T-helper 17 cell (primary cell): ENCODE measurements at places on chromosomes 12 and 14. TPM values are rescaled to one million over a fixed set of nuclear protein-coding genes. Genes with fewer than 3 reads are reported as not detected.

DNA sequence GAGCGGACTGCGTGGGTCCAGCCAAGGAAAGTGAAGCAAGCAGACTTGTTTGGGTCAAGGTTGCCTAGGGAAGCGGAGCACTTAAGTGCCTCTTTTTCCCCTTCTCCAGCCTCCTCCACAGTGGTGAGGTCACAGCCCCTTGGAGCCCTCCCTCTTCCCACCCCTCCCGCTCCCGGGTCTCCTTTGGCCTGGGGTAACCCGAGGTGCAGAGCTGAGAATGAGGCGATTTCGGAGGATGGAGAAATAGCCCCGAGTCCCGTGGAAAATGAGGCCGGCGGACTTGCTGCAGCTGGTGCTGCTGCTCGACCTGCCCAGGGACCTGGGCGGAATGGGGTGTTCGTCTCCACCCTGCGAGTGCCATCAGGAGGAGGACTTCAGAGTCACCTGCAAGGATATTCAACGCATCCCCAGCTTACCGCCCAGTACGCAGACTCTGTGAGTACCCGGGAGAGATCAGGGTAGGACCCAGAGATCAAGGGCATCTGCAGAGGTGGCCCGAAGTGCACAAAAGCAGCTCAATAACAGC is at the start of gene TSHR:
Gene TSHR, plus strand, starts transcription at position 206 of the 526 bp plus-strand sequence. Its CDS starts 60 bp downstream, at position 266.
- peaks cover 2% of the 10 kb centered on the region for H3K36me3 ChIP-seq
- peak within 1 kb of the TSS; percentile 95 for H3K4me3 ChIP-seq
- DNase-seq = no peak
- peak within 1 kb of the TSS; percentile 91 for H3K27ac ChIP-seq
- H3K27me3 ChIP-seq = peaks cover 5% of the 10 kb centered on the region

DNA sequence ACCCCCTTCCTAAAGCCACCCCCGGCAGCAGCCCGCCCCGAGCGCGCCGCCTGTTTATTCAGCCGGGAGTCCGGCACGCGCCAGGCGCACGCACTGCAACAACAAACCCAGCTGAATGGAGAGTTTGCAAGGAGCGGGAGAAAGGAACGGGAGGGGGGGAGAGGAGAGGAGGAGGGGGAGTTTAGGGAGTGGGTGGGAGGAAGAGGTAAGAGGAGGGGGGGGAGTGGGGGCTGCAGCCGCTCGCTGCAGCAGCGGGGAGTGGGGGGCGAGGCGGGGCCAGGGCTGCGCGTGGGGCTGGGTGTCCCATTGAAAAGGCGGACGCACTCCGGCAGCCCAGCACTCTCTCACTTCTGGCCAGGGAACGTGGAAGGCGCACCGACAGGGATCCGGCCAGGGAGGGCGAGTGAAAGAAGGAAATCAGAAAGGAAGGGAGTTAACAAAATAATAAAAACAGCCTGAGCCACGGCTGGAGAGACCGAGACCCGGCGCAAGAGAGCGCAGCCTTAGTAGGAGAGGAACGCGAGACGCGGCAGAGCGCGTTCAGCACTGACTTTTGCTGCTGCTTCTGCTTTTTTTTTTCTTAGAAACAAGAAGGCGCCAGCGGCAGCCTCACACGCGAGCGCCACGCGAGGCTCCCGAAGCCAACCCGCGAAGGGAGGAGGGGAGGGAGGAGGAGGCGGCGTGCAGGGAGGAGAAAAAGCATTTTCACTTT is at the start of gene ASCL1:
Gene ASCL1, plus strand, starts transcription at position 336 of the 712 bp plus-strand sequence. CDS start 571 bp downstream, outside the sequence.
- peaks cover 71% of the 10 kb centered on the region for H3K27me3 ChIP-seq
- H3K4me3 ChIP-seq = peak within 1 kb of the TSS; percentile 81
- H3K4me1 ChIP-seq = peaks cover 4% of the 10 kb centered on the region

The TPPP2 gene
- total RNA-seq = not detected

GRCh38 chr14:50068496-50068895 is 47.9 kb downstream of the VCPKMT start:
- peaks cover 2% of the 10 kb centered on the region for H3K36me3 ChIP-seq
- DNase-seq = no peak
- H3K27me3 ChIP-seq = no peaks in the 10 kb centered on the region
- no peak overlapping the region for H3K27ac ChIP-seq
- H3K4me3 ChIP-seq = no peak overlapping the region
- peaks cover 33% of the 10 kb centered on the region for H3K4me1 ChIP-seq

GRCh38 chr14:30625533-30625932 is 3.4 kb downstream of the SCFD1 start:
- no peak overlapping the region for H3K27ac ChIP-seq
- peaks cover 28% of the 10 kb centered on the region for H3K4me1 ChIP-seq
- no peaks in the 10 kb centered on the region for H3K27me3 ChIP-seq

DNA sequence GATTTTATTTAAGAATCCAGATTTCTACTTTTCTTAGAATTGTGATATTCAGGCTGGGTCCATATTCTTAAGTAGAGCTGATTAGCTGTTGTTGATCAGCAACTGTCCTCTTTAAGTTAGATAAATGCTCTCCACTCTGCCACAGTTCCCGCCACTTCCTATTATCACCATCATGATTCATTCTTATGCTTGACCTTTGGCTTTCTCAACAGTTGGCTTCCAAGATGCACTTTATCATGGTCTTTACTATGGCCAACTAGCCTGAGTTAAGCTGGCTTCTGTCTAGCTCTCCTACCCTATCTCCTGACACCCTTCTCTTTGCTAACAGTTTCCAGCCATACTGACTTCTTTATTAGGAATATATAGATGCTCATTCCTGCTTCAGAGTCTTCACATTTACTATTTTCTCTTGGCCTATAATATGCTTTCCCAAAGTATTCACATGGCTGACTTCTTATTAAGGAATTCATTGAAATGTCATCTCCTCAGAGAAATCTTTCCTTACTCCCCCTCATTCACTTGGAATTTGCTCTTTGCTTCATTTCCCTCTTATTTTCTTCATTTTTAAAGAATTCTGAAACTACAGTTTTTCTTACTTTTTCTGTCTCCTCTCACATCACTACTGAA is 149.0 kb upstream of the IGF1 start:
- no peak for DNase-seq
- H3K36me3 ChIP-seq = no peaks in the 10 kb centered on the region
- H3K4me3 ChIP-seq = no peak overlapping the region
- H3K27me3 ChIP-seq = no peaks in the 10 kb centered on the region

- H3K27ac ChIP-seq = no peak overlapping the region
- no peak for DNase-seq
- H3K36me3 ChIP-seq = no peaks in the 10 kb centered on the region
- H3K4me3 ChIP-seq = no peak overlapping the region
- no peaks in the 10 kb centered on the region for H3K27me3 ChIP-seq
These were observed 47.6 kb downstream of the NINJ2 start for GRCh38 chr12:615620-616019.

DNA sequence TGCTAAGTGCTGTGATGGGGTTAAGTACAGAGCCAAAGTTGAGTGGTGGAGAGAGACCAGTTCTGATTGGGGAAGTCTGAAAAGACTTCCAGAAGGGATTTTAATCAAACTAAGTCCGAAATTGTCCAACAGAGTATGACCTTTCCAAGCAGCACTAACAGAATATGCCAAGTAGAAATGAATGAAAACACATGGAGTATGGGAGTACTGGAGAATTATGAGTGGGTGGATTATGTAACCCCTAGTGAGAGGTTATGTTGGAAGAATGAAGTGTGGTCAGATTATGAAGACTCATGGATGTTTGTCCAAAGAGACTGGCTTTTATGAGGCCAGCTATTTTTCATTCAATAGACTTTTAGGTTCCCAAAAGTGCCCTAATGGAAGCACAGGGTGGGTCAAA is 94.0 kb upstream of the PLEKHA5 start:
- no peak overlapping the region for H3K4me3 ChIP-seq
- H3K27me3 ChIP-seq = peaks cover 29% of the 10 kb centered on the region
- no peak overlapping the region for H3K27ac ChIP-seq
- no peaks in the 10 kb centered on the region for H3K36me3 ChIP-seq
- no peak for DNase-seq

GRCh38 chr12:102757882-102758226 is 159.2 kb downstream of the PAH start:
- no peak overlapping the region for H3K4me3 ChIP-seq
- peaks cover 3% of the 10 kb centered on the region for H3K27me3 ChIP-seq
- no peak overlapping the region for H3K27ac ChIP-seq
- H3K36me3 ChIP-seq = no peaks in the 10 kb centered on the region
- no peaks in the 10 kb centered on the region for H3K4me1 ChIP-seq
- DNase-seq = no peak

- H3K36me3 ChIP-seq = peaks cover 3% of the 10 kb centered on the region
- DNase-seq = no peak
- H3K4me1 ChIP-seq = peaks cover 17% of the 10 kb centered on the region
- H3K27ac ChIP-seq = no peak overlapping the region
- peak overlapping the region; percentile 81 for H3K4me3 ChIP-seq
These were observed 1.4 kb downstream of the FIGNL2 start for GRCh38 chr12:51846911-51847642.

The CMKLR1 gene
- total RNA-seq = 0.22 TPM

- H3K4me3 ChIP-seq = no peak overlapping the region
- peaks cover 2% of the 10 kb centered on the region for H3K36me3 ChIP-seq
- no peaks in the 10 kb centered on the region for H3K27me3 ChIP-seq
- H3K4me1 ChIP-seq = peaks cover 2% of the 10 kb centered on the region
These were observed 19.1 kb downstream of the BBOF1 start for GRCh38 chr14:74038020-74038859.

- H3K27ac ChIP-seq = no peak overlapping the region
- no peaks in the 10 kb centered on the region for H3K27me3 ChIP-seq
- H3K4me1 ChIP-seq = no peaks in the 10 kb centered on the region
- H3K36me3 ChIP-seq = no peaks in the 10 kb centered on the region
- H3K4me3 ChIP-seq = no peak overlapping the region
- DNase-seq = no peak
These were observed 113.4 kb downstream of the SPTSSA start for GRCh38 chr14:34348592-34348991.

DNA sequence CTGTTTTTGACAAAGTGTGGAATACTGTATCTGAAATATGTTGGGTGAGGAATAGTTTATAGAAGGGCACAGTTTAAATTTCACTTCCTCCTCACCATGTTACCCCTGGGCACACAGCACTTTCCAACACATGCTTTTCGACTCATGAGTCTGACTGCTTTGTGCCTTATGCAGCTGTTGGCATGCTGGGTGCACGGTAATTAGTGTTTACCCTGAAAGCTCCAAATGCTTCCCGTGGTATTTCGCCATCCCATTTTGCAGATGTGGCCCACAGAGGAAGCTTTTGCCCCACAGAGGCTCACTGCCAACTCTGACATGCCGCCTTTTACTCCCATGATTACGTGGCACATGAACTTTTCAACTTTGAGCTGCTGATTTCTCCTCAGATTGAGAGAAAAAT is 168.6 kb downstream of the PRKCH start:
- no peak overlapping the region for H3K4me3 ChIP-seq
- peaks cover 12% of the 10 kb centered on the region for H3K4me1 ChIP-seq
- peaks cover 3% of the 10 kb centered on the region for H3K36me3 ChIP-seq
- H3K27ac ChIP-seq = peak overlapping the region; percentile 86
- H3K27me3 ChIP-seq = no peaks in the 10 kb centered on the region

DNA sequence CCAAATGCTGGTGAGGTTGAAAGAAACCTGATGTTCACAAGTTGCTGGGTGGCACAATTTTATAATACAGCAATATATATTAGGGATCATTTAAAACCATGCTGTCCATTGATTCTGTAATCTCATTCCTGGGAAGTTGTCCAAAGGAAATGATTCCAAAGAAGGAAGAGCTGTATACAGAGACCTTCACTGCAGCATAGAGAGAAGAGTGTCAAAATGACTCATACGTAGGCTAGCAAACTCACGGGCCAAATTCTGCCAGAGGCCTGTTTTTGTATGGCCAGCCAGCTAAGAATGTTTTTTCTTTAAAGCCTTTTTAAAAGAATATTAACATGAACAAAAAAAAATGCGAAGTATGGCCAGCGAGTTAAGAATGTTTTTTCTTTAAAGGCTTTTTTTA is 69.2 kb upstream of the MED13L start:
- H3K27me3 ChIP-seq = peaks cover 12% of the 10 kb centered on the region
- peaks cover 4% of the 10 kb centered on the region for H3K36me3 ChIP-seq
- DNase-seq = no peak
- no peak overlapping the region for H3K27ac ChIP-seq
- no peak overlapping the region for H3K4me3 ChIP-seq

The WSB2 gene
- 36.2 TPM for total RNA-seq

DNA sequence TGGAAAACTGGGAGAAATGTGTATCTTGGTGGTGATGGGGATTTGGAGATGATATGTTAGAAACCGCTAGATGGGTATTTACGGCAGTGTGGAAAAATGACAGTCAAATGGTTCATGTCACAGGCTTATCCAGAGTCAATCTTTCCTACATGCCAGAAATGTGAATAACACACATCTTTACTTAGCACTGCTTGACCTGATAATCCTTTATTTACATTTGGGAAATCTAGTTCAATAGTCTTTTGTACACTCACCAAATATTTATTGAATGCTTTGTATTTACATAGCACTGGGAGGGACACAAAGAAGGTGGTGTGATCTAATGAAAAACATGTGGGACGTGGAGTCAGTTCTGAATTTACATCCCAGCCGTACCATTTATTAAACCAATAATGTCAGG is 208.2 kb downstream of the DIO2 start:
- no peak for DNase-seq
- no peak overlapping the region for H3K4me3 ChIP-seq
- H3K4me1 ChIP-seq = no peaks in the 10 kb centered on the region
- H3K36me3 ChIP-seq = no peaks in the 10 kb centered on the region
- H3K27me3 ChIP-seq = no peaks in the 10 kb centered on the region
- no peak overlapping the region for H3K27ac ChIP-seq

DNA sequence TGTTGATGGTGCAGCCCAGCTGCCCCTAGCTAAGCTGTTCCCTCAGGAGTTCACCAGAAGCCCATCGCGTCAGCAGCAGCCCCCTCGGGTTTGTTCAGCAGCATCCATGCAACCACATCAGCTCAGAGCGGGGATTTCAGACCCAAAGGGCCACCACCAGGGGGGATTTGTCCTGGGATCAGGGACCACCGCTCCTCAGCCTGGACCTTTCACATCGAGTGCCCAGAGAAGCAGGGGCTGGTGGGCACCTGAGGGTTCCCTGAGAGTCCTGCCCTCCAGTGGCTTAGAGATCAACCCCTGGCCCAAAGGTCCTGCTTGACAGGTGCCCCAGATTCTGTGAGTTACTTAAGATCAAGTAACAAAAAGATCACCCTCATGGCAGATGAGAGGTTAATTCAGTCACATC is 65.9 kb upstream of the C14orf180 start:
- H3K4me1 ChIP-seq = no peaks in the 10 kb centered on the region
- H3K36me3 ChIP-seq = no peaks in the 10 kb centered on the region
- DNase-seq = no peak
- H3K4me3 ChIP-seq = no peak overlapping the region
- H3K27ac ChIP-seq = no peak overlapping the region

DNA sequence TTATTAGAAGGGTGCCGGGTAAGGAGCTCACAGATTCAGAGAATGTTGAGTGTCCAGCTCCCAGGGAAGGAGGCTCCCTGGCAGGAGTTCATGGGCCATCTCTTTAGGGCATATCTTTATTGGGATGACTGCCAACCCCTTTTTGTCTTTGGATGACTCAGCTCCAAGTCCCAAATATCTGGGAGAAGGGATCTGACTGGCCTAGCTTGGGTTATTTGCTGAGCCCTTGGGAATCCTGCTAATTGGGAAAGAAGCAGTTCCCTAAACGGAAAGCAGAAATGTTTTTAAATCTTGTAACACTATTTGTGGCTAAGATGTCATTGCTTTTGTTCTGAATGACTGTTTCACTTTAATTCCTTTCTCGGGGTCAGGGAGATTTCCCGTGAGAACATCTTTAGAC is 12.6 kb downstream of the DDX55 start:
- H3K4me1 ChIP-seq = peaks cover 2% of the 10 kb centered on the region
- H3K27ac ChIP-seq = no peak overlapping the region
- no peaks in the 10 kb centered on the region for H3K27me3 ChIP-seq
